ENCODE measurements at places on chromosomes 5 and 9.
A peak's percentile ranks its signal among the peaks of the same experiment; 100 is the strongest.

DNA sequence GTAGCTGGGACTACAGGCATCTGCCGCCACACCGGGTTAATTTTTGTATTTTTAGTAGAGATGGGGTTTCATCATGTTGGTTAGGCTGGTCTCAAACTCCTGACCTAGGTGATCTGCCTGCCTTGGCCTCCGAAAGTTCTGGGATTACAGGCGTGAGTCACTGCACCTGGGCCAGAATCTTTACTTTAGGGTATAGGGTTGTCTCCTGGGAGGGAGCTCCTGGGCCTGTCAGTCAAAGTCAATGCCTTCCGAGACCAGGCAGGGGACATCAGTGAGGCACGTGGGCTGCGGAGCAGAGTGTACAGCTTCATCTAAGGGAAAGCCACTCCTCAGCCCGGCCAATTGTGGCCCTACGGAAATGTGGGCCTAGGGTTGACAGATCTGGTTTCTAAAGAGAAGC, 108.6 kb downstream of the FGF18 start:
- DNase-seq: no peak

DNA sequence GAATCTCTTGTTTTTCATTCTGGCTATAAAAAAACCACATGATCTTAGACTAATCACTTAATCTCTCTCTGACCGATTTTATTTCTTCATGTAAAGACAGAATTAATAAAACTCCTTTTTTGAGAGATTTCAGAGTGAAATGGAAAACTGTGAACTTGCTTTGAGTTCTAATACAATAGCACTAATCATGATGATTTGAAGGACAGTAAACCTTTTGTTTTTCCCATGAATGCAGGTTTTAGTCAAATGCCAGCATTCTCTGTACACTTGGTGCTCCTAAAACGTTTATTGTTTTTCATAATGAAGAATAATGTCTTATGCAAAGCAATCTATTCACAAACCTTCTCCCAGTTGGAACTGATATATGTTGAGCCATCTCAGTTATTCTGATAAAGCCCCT, 86.8 kb downstream of the SLC24A2 start:
- DNase-seq: no peak

- no peak for DNase-seq
Measured at GRCh38 chr9:27054841-27055240, 49.4 kb upstream of the LRRC19 start.

DNA sequence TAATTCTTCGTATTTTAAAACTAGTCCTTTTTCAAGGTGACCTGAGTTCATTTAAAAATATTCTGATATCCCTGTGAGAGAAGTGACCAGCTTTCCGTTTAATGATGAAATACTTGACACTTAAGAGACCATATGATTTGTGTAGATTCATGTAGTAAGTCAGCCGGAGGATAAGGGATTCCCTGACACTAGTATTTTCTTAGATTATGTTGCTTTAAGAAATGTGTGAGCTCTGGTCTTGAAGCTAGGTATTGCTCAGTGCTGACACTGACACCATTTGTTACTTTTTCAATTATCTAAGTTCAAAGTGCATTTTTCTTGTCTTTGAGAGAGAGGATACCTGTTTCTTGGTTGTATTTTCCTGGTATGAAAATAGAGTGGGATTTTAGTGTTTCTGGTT, 4.2 kb downstream of the NIPBL start:
- DNase-seq: no peak

- no peak for DNase-seq
Measured at GRCh38 chr5:69084195-69084594, 9.6 kb upstream of the SLC30A5 start.

DNA sequence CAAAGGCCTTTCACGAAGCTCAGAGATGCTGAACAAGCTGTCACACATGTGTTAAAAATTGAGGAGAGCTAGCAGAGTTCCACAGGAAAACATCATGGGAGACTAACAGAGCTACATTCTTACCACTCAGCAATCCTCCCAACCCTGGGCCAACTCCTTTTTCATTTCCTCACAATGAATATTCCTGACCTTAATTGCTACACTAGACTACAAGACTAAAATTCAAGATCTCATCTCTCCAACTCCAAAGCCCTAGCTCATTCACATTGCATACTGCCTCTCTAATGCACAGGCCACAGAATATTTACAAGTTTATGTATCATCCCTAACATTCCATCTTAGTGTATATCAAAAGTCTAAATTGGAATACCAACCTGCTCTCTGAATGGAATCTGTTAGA, 21.2 kb downstream of the ERMP1 start:
- no peak for DNase-seq

- DNase-seq: no peak
Measured at GRCh38 chr5:174096619-174097018, 51.1 kb downstream of the NSG2 start.

- no peak for DNase-seq
Measured at GRCh38 chr9:89139455-89139854, 39.2 kb downstream of the SHC3 start.

- DNase-seq: no peak
Measured at GRCh38 chr5:159058716-159059636, 40.7 kb downstream of the EBF1 start.

DNA sequence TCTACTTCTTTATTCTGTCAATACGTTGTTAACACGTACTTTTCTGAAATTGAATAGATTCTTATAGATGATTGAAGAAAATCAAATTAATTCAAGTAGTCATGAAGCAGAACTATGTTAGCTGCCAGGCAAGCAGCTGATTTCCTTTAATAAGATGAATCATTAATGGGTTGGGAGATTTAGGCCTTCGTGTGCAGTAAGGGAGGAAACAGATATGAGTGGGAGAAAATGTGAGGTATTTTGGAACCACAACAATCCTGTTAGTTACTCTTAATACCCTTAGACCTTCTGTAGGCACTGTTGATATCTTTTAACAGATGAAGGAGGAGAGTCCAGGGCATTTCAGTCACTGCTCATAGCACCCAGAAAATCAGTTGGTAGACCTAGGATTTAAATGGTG, 121.0 kb downstream of the AOPEP start:
- DNase-seq: no peak

DNA sequence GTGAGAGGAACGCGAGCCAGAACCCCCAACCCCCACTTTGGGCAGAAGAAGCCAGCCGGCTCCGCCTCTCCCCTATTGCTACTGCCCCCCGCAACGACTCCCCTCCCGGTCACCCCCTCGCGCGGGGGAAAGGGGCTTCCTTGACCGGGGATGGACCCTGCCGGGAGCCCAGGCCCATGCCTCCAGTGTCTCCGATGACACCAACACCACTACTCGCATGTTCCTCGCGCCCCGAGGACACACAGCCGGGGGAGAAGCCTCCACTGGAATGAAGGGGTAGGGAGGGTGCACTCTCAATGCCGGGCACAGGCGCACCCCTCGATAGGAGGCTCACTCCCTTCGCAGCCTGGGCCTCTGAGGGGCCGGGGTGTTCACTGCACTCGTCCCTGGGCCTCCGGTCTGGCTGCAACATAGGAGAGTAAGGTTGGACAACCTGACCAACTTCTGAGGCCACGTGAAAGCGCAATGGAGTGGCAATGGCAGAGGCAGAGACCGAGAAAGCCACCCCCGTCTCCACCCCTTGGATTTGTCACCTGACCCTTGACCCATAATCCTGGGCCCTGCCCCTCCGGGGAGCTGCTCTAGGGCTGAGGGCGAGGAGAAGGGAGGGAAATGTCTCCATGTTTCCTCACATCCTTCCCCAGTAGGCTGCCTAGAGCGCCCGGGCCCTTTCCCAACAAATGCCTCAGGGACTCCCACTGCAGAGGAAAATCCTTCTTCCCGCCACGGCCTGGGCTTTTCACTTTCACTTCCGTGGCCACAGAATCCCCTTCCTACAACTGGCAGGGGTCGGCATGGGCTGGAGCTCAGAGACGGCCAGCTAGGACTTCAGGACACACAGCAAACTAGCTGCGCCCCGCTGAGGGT, 1.1 kb upstream of the CNTFR start:
- peak; percentile 32 for DNase-seq

DNA sequence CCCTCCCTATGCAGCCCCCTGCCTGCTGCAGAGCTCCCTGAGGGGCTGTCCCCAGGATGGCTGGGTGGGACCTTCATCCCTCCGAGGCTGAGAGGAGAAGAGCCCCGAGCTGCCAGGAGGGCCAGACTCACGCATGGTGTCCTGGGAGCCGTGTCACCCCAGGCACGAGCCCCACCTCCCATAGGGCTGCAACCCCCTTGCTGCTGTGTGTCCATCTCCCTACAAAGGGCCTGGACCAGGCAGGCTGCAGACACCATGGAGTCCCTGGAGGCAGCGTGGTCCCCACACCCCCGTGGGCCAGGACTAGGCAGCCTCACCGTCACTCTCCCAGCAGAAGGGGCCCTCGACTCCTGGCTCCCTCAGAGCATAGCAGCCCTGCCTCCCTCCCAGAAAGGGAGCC, 11.2 kb upstream of the SEC16A start:
- no peak for DNase-seq

All from activated naive CD4-positive, alpha-beta T cell treated with anti-CD3 and anti-CD28 coated beads, Interleukin-2, amount 10 ng/mL, durations not matched to agents 7 days and 5 days (primary cell).